ENCODE measurements at places on chromosomes 2 and 18.

GRCh38 chr2:19806591-19806990, 95.2 kb downstream of the TTC32 start:
- DNase-seq, result no peak

GRCh38 chr18:73646772-73647171, 500.9 kb downstream of the FBXO15 start:
- DNase-seq, result no peak

GRCh38 chr2:160696087-160696452, 202.5 kb upstream of the RBMS1 start:
- no peak for DNase-seq

DNA sequence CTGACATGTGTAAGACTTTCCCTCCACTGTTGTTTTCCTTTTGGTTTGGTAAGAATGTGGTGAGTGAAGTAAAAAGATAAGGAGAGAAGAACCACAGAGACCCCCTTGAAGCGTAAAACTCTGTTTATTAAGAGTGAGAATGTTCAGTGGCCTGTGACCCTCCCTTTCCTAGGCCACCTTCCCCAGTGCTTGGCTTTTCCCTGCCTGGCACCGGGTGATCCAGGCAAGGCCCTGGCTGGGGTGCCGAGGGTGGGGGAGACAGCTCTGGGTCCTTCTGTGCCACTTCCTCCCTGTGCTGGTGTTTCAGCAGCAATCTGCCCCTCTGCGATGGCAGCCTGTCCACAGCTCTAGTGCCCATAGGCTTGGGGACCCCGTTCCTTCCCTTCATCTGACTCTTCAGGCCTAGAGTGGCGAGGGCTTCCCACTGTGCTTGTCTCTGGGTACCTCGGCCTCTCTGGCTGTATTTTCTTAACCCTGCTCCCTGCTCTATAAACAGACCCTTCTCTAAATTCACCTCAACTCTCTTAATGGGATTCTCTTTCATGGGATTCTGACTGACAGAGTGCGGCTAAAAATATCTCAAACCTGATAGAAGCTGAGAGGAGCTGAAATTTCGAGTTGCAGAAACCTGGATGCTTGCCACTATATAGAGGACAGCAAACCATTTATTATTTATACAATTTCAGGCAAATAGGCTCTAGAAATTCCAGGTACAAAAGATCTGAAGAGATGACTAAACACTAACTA, 461.0 kb downstream of the DLGAP1 start:
- DNase-seq, result no peak

GRCh38 chr2:217858519-217859491, 144.0 kb downstream of the TNS1 start:
- no peak for DNase-seq

- no peak for DNase-seq
Observed at GRCh38 chr18:34458410-34458977, 233.8 kb upstream of the NOL4 start.

DNA sequence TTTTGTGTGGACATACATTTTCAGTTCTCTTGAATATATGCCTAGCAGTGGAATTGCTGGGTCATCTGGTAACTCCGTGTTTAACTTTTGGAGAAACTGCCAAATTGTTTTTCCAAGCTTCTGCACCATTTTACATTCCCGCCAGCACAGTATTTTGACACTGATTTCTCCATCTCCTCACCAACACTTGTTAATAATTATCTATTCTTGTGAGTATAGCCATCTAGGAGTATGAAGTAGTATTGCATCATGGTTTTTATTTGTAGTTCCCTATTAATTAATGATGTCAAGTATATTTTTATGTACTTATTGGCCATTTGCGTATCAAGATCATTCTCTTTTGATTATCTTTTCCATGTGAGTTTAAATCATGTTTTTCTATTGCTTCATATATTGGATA, 17.9 kb upstream of the AOX1 start:
- DNase-seq, result no peak

- no peak for DNase-seq
Observed at GRCh38 chr18:8299054-8299980, 309.9 kb upstream of the RAB12 start.

DNA sequence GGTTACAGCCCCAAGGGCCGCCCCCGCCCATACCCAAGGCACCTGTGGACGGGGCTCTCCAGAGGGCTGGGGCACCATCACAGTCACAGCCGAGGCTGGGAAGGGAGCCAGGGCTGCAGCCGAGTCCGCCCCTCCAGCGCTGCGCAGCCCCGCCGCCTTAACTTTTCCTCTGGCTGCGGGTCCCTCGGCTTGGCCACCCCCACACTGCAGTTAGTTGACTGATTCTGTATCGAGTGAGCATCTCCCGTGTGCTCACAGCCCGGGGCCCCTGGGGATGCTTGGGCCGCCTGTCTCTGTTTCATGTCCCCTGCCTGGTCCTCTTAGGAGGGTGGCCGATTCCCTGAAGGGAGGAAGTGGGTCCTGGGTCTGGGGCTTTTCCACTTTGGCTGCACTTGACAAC, 33.7 kb downstream of the EMILIN2 start:
- no peak for DNase-seq

- no peak for DNase-seq
Observed at GRCh38 chr2:9686061-9686460, 55.3 kb upstream of the YWHAQ start.

- DNase-seq, result no peak
Observed at GRCh38 chr2:222423632-222424275, 589 bp upstream of the SGPP2 start.

DNA sequence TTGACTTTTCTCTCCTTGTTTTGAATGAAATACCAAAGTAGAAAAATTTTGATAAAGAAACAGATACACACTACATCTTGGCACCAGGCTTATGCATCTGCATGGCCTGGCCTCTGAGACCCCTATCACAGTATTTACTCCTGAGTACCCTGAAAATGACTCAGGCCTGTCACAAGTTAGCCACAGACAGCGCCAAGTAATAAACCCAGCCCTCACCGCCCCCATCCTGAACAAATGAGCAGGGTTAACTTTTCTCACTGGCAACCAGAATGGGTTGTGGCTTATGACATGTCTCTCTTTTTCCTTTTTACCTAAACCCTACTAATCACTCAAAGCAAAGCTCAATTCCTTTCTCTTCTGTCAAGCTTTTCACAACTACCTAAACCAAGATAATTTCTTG, 35.3 kb downstream of the SPRED2 start:
- no peak for DNase-seq

- DNase-seq, result no peak
Observed at GRCh38 chr2:95306336-95306895, 9.3 kb downstream of the KCNIP3 start.

DNA sequence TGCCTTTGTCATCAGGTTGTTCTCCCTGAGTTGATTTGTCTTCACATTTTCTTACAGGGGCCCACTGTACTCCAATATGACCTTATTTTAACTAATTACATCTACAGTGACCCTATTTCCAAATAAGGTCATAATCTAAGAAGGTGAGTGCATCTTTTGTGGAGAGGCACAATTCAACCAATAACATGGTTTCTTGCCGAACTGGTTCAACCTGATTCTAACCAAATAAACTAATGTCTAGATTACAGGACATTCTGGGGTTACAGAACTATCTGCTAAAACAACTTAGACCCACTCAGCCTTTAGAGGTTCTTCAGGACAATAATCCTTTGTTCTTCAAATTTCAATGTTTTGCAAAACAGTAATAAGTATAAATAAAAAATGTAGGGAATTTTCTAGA, 496.5 kb upstream of the SOX11 start:
- DNase-seq, result no peak

DNA sequence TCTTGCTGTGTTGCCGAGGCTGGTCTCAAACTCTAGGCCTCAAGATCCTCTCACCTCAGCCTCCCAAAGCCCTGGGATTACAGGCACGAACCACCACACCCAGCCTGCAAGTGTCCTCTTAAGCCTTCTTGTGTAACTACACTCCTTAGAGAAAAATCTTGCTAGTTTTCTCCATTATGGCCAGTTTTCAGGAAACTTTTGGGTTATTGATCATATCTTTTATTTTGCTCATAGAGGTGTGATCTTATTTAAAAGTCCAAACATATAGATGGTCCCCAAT, 2.4 kb downstream of the SOCS6 start:
- no peak for DNase-seq

DNA sequence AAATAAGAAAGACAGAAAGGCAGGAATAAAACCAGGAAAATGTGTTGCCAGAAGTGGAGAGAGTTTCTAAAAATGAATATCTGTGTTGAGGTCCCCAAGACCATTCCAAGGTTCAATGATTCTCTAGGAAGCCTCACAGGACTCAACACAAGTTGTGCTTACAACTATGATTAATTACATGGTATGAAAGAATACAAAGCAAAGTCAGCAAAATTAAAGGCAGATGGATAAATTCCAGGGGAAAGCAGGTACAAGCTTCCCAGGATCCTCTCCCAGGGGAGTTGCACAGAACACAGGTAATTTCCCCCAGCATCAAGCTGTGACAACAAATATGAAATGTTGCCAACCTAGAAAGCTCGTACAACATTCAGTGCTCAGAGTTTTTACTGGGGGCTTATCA, 154.4 kb upstream of the HNMT start:
- no peak for DNase-seq

GRCh38 chr18:64091526-64091925, 57.4 kb downstream of the LINC00305 start:
- DNase-seq, result no peak

GRCh38 chr18:2883076-2883735, 36.4 kb downstream of the EMILIN2 start:
- no peak for DNase-seq

GRCh38 chr18:23994361-23994902, 20.1 kb upstream of the TTC39C start:
- DNase-seq, result no peak

DNA sequence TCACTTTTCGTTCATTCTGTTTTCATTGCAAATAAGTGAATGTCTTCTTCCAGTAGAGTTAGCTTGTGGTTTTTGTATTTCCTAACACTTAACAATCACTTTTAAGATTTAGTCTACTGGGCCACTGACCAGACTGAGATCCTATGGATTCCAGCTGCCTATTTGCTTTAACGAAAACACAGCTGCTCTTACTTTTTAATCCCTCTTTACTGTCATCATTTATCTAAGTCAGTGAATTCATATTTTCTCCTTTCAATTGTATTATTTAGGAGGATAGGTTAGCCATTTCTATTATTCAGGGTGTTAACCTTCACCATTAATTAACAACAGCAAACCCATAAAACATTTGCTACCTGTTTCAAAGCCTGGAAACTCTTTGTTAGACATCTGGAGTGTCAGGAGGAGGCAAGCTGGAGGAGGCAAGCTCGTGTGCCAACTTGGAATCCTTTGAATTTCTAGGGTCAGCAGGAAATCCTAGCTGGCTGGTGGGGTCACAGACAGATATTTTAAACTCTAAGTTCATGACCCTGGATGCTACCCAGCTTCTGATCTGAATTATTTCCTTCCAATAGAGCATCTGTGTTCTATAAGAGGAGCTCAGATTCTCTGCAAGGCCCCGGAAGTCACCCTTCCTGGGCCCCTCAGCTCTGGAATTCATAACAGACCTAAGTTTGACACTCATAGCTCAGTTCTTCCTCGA, 385.3 kb downstream of the RBM43 start:
- DNase-seq, result no peak

DNA sequence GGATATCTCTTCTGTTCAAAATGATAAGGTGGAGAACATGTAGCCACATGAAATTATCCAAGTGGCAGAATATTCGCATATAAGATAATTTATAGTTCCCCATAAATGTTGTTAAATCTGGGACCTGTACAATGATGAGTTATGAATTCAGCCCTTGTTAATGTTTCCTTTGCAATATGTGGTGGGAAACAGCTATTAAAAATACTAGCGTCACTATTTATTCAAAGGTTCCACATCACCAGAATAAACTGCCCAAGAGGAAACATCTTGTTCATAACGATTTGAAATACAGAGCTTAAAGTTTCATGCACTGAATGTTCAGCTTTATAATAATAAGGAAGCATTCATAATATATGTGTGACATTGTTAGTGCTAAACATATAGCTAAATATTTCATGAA, 223.9 kb upstream of the TCF4 start:
- no peak for DNase-seq

GRCh38 chr18:459814-460593, 40.5 kb downstream of the COLEC12 start:
- no peak for DNase-seq

GRCh38 chr18:78362198-78362597, 617.4 kb upstream of the SALL3 start:
- DNase-seq, result no peak

DNA sequence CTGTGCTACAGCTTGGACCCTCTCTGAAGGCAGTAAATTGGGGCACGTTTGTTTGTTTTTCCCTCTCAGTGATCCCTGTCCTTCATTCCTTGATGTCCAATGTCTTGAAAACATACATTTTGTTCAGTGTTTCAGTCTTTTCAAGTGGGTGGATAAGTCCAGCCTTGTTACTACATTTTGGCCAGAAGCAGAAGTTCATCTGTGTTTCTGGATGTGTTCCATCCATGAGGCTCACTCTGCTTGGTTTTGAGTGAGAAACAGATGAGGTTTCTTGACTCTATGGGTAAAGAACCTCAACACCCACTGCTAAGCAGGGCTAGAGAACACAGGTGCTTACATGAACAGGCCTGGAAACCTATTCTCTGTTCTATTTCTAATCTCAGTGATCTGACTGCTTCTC, 74.5 kb upstream of the RFX8 start:
- DNase-seq, result no peak

DNA sequence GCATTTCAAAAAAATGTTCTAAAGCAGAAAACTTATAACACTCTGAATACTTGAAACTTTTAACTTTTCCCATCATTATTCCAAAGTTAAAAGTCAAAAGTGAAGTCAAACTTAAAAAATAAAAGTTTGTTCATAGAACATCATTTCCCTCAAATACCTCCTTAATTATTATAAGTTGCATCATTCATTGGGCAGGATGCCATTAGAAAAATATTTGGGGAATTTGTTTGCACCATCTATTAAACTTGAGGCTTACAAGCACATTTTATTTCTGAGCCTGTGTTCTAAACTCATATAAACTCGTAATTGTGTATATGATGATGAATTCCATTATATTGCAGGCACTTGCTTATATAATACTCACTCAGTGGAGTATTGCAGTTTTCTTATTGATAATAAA, 588.0 kb upstream of the NRXN1 start:
- no peak for DNase-seq

GRCh38 chr2:174781996-174782395, 17.7 kb upstream of the CHRNA1 start:
- no peak for DNase-seq

DNA sequence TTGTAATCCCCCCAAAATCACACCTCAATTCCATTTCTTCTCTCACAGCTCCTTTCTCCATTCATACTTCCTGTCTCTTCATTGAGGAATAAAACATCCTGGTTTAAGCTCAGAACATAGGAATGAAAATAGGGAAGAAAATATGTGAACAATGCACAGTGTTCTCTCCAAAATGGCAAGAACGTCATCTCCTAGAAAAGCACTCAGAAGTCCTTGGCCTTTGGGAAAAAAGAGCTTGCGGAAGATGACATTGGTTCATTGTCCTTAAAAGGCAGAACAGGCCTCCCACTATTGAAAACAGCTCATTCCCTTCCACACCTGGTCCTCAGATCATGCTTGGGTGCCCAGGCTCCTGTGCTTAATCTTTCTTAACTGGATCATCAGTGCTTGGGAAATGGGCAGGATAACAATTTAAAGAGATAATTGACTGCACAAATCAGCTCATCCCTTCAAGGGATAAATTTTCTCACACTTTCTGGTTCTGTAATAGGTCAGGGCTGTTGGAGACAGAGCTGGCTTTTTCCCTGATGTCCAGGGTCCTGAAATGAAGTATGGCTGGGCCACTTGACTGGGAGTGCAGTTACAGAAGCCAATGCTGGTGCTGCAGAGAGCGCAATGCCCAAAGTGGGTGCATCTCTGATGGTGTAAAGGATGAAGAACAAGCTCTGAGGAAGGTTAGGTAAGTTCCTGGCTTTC, 69.2 kb downstream of the MARCHF4 start:
- DNase-seq, result no peak

All from esophagus squamous epithelium (tissue), 5 donors.